Aorta (tissue), 5 donors: ENCODE measurements at places on chromosomes 7 and 10.

- no peaks in the 10 kb centered on the region for H3K36me3 ChIP-seq
- H3K4me1 ChIP-seq: peaks cover 3% of the 10 kb centered on the region
- DNase-seq: no peak
- no peaks in the 10 kb centered on the region for H3K27me3 ChIP-seq
- no peak overlapping the region for H3K4me3 ChIP-seq
- no peak overlapping the region for H3K27ac ChIP-seq
Observed at GRCh38 chr10:118034791-118035261, 11.9 kb downstream of the RAB11FIP2 start.

DNA sequence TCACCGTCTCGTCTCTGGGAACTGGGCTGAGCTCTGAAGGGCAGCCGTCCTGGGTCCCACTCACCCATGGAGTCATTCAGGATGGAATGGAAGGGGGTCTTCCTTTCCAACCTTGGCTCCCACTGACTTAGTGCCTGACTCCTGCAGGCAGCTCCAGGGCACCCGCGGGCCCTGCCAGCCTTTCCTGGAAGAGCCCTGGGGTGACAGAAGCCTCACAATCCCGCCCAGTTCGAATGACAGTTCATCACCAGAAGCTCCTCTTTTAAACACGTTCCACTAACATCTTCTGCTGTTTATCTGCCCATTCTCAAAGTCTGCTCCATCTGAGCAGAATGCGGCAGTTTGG is 110.6 kb downstream of the TNS3 start:
- no peaks in the 10 kb centered on the region for H3K4me1 ChIP-seq
- H3K27me3 ChIP-seq: no peaks in the 10 kb centered on the region
- H3K36me3 ChIP-seq: no peaks in the 10 kb centered on the region
- no peak overlapping the region for H3K4me3 ChIP-seq
- no peak overlapping the region for H3K27ac ChIP-seq

- no peaks in the 10 kb centered on the region for H3K36me3 ChIP-seq
- peak; percentile 48 for DNase-seq
- H3K4me1 ChIP-seq: no peaks in the 10 kb centered on the region
- no peak overlapping the region for H3K27ac ChIP-seq
Observed at GRCh38 chr7:158289761-158290523, 297.7 kb downstream of the PTPRN2 start.

- H3K27ac ChIP-seq: no peak overlapping the region
- no peaks in the 10 kb centered on the region for H3K27me3 ChIP-seq
- no peak overlapping the region for H3K4me3 ChIP-seq
- H3K36me3 ChIP-seq: no peaks in the 10 kb centered on the region
- no peaks in the 10 kb centered on the region for H3K4me1 ChIP-seq
Observed at GRCh38 chr10:21069929-21070700, 173.0 kb upstream of the NEBL start.

DNA sequence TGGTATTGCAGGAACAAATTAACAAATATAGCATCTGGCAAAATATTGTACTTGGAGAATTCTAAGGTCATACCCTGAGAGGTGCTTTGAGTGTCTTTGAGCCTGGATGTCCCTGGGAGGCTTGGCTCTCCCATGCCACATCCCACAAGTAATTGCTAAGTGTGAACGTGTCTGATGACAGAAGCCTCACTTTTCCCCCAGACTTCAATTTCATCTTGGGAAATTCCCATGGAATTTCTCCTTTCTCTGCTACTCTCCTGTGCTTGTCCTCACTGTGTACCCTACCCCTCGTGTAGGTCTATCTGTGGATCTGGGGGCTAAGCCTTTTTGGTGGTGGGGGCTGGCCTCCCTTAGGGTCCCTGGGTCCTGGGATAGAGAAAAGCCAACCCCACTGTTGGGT is 293.3 kb downstream of the TCF7L2 start:
- no peaks in the 10 kb centered on the region for H3K36me3 ChIP-seq
- H3K27me3 ChIP-seq: no peaks in the 10 kb centered on the region
- DNase-seq: no peak
- no peak overlapping the region for H3K4me3 ChIP-seq
- no peak overlapping the region for H3K27ac ChIP-seq

DNA sequence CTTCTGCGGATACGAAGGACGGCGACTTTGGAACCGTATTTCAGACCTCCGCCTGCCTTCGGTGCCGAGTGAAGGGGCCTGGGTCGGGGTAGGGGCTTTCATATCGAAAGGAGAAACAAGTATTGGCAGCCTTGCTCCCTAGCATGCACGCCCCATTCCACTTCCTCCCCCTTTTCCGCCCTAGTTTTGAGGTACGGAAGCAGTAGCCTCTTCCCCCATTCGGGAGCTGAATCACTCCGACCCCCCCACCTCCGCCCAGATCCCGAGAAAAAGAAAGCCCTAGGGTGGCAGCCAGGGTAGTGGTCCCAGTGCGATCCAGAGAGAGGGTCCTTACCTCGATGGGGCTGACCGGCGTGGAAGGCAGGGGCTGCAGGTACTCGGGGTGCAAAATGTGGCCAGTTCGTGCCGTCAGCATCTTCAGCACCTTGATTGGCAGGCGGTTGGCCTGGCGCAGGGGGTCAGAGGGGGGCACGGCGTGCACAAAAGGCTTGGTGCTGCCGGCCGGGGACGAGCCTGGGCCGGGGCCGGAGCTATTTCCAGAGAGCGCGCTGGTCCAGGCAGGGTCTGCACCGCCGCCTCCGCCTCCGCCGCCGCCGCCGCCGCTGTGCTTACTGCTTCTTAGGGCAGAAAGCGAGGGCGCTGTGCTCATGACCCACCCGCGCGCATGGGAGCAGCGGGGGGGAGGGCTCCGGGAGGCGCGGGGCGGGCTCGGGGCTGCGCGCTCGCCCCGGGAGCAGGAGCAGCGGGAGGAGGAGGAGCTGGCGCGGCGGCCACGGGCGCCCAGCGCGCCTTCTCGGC is 594 bp downstream of the ZNF503 start:
- H3K27me3 ChIP-seq: no peaks in the 10 kb centered on the region
- DNase-seq: peak; percentile 89
- peak overlapping the region; percentile 60 for H3K4me3 ChIP-seq
- peak overlapping the region; percentile 64 for H3K27ac ChIP-seq
- H3K36me3 ChIP-seq: no peaks in the 10 kb centered on the region

DNA sequence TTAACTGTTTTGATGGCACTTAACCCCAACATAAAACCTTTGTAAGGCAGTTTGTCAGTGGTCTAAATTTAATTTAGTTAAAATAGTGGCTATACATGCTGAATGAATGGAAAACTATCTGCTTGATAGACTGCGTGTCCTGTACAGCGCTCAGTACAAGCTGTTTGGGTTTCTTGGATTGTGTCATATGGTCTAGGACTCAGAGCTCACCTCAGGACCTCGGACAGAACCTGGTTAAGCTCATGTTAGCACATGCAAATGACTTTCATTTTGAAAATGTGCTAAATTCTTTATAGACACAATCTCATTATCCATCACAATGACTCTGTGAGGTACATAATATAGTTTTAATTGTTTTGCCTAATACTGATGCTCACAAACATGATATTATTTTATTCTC is 55.7 kb upstream of the RELN start:
- no peak for DNase-seq
- H3K27me3 ChIP-seq: no peaks in the 10 kb centered on the region
- H3K4me1 ChIP-seq: no peaks in the 10 kb centered on the region
- H3K4me3 ChIP-seq: no peak overlapping the region

GRCh38 chr10:45404087-45404769 is 30.2 kb downstream of the ALOX5 start:
- no peaks in the 10 kb centered on the region for H3K4me1 ChIP-seq
- no peak overlapping the region for H3K27ac ChIP-seq
- no peak overlapping the region for H3K4me3 ChIP-seq
- H3K36me3 ChIP-seq: no peaks in the 10 kb centered on the region

- no peak overlapping the region for H3K27ac ChIP-seq
- H3K27me3 ChIP-seq: no peaks in the 10 kb centered on the region
- no peak for DNase-seq
- H3K36me3 ChIP-seq: no peaks in the 10 kb centered on the region
- H3K4me1 ChIP-seq: no peaks in the 10 kb centered on the region
Observed at GRCh38 chr10:22305721-22306120, 10.5 kb upstream of the COMMD3 start.

DNA sequence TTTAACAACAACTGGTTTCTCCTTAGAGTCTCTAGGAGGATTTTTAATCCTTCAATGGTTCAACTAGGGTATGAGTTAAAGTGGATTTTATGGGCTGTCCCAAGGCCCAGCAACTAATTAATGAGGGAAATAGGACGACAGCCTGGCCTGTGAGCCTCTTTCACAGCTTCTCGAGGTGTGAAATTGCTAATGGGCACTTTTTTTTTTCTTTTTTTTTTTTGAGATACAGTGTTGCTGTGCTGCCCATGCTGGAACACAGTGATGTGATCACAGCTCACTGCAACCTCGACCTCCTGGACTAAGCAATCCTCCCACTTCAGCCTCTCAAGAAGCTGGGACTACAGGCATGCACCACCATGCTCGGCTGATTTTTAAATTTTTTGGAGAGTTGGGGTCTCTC is 87.0 kb downstream of the MARCHF5 start:
- no peak overlapping the region for H3K27ac ChIP-seq
- DNase-seq: no peak
- no peak overlapping the region for H3K4me3 ChIP-seq
- H3K4me1 ChIP-seq: no peaks in the 10 kb centered on the region

DNA sequence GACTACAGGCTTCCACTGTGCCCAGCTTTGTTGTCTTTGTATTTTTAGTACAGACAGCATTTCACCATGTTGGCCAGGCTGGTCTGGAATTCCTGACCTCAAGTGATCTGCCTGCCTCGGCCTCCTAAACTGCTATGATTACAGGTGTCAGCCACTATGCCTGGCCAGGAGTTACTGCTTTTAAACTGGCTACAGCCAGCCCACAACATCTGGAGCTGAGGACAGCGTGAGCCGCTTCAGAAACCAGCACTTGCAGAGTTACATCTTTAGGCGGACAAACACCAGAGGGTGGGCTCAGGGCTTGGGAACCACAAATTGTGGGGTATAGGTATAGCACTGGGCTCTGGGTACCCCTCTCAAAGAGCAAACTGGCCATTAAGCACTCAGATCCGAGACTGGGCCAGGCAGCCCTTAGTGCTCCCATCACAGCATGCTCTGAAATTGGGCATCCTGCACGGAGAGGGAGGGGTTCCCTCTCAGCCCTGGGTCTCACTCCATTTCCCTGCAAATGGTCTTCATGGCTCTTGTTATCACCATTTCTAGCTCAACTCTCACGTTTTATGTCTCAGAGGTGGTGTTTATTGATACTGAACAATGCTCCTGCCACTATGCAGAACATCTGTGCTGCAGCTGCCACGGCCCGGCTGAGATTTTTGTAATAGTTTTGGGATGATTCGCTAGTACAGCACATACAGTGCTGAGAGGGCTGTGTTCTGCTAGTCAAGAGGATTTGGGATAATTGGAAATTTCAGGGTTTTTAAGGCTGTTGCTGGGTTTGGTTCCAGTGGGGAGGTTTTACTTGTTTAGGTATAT is 146.4 kb upstream of the LYZL2 start:
- DNase-seq: no peak
- H3K27me3 ChIP-seq: no peaks in the 10 kb centered on the region
- no peak overlapping the region for H3K4me3 ChIP-seq
- no peaks in the 10 kb centered on the region for H3K36me3 ChIP-seq
- H3K27ac ChIP-seq: no peak overlapping the region
- H3K4me1 ChIP-seq: no peaks in the 10 kb centered on the region

- H3K27ac ChIP-seq: peak overlapping the region; percentile 1
- no peak overlapping the region for H3K4me3 ChIP-seq
- no peaks in the 10 kb centered on the region for H3K4me1 ChIP-seq
- no peak for DNase-seq
Observed at GRCh38 chr7:815284-816216, 16.7 kb upstream of the SUN1 start.

DNA sequence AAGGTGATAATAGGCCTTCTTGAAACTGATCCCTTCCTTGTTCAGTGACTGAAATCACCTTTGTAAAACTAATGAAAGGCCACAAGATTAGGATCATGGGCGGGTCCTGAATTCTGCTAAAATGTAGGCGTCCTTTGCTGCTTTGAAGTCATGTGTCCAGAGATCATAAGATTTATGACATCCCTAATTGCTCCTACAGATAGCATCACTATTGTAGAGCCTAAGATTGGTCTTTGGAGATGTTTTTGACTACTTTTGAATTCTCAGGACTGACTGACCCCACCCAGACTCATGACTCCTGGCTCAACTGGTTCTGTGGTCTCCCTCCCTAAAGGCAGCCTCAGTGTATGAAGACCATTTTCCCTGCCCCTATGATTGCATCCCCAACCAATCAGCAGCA is 322.6 kb upstream of the SEMA3D start:
- DNase-seq: no peak
- H3K27me3 ChIP-seq: no peaks in the 10 kb centered on the region
- no peaks in the 10 kb centered on the region for H3K36me3 ChIP-seq
- no peak overlapping the region for H3K27ac ChIP-seq
- no peaks in the 10 kb centered on the region for H3K4me1 ChIP-seq
- H3K4me3 ChIP-seq: no peak overlapping the region

DNA sequence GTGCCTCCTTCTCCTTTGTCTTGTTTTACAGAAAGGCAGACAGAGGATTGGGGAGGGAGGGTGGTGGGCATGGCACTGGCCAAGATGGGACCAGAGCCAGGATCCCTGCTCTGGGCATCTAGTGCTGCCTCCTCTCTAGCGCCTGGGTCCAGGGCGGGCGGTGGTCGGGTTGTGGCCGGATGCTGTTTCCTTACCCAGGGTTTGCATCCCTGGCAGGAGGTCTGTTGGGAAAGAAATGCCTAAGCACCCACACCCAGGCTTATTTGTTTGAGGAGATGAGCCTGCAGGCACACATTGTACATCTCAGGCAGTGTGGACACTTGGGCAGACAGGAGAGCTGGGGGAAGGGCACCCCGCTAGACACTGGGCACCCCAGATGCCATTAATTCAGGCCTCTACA is 102.3 kb upstream of the PCBD1 start:
- H3K36me3 ChIP-seq: no peaks in the 10 kb centered on the region
- no peaks in the 10 kb centered on the region for H3K4me1 ChIP-seq
- H3K4me3 ChIP-seq: no peak overlapping the region
- H3K27me3 ChIP-seq: no peaks in the 10 kb centered on the region
- no peak overlapping the region for H3K27ac ChIP-seq
- DNase-seq: no peak

- no peaks in the 10 kb centered on the region for H3K36me3 ChIP-seq
- H3K27ac ChIP-seq: no peak overlapping the region
- no peaks in the 10 kb centered on the region for H3K27me3 ChIP-seq
- DNase-seq: no peak
- H3K4me1 ChIP-seq: no peaks in the 10 kb centered on the region
Observed at GRCh38 chr7:116521046-116521664, 3.7 kb upstream of the CAV1 start.

GRCh38 chr10:3781468-3782145 is 3.4 kb downstream of the KLF6 start:
- peak; percentile 81 for DNase-seq
- peak overlapping the region; percentile 92 for H3K27ac ChIP-seq
- H3K27me3 ChIP-seq: no peaks in the 10 kb centered on the region
- H3K4me3 ChIP-seq: peak overlapping the region; percentile 80
- H3K36me3 ChIP-seq: no peaks in the 10 kb centered on the region
